Mammary microvascular endothelial cell (primary cell): ENCODE measurements at places on chromosomes 3 and 15. TPM values are rescaled to one million over a fixed set of nuclear protein-coding genes. Genes with fewer than 3 reads are reported as not detected.

Gene TIMP4
- 0.67 and 0.98 TPM in 2 replicates for total RNA-seq

Gene ATP8B4
- under 0.01 TPM in 1 of 2 replicates, not detected in the other for total RNA-seq

Gene TMEM207
- total RNA-seq: not detected in 2 replicates

Gene SERPINI2
- not detected in 2 replicates for total RNA-seq

Gene NEK11
- total RNA-seq: 1.1 and 1.4 TPM in 2 replicates

Gene HERC2
- 28.1 and 33.9 TPM in 2 replicates for total RNA-seq

Gene HHLA2
- total RNA-seq: not detected in 2 replicates

Gene PLS1
- total RNA-seq: 0.13 and 1.2 TPM in 2 replicates

Gene CPLX3
- total RNA-seq: not detected in 2 replicates

Gene SCAP
- 41.8 and 53.3 TPM in 2 replicates for total RNA-seq

Gene IQCF5
- not detected in 2 replicates for total RNA-seq

Gene SNX1
- total RNA-seq: 34.0 and 43.1 TPM in 2 replicates

Gene MED12L
- 0.07 TPM in 1 of 2 replicates, not detected in the other for total RNA-seq
